ENCODE measurements at places on chromosomes 1 and 21.

- DNase-seq = no peak
Measured at GRCh38 chr21:34520764-34521508, 8.9 kb upstream of the KCNE1 start.

DNA sequence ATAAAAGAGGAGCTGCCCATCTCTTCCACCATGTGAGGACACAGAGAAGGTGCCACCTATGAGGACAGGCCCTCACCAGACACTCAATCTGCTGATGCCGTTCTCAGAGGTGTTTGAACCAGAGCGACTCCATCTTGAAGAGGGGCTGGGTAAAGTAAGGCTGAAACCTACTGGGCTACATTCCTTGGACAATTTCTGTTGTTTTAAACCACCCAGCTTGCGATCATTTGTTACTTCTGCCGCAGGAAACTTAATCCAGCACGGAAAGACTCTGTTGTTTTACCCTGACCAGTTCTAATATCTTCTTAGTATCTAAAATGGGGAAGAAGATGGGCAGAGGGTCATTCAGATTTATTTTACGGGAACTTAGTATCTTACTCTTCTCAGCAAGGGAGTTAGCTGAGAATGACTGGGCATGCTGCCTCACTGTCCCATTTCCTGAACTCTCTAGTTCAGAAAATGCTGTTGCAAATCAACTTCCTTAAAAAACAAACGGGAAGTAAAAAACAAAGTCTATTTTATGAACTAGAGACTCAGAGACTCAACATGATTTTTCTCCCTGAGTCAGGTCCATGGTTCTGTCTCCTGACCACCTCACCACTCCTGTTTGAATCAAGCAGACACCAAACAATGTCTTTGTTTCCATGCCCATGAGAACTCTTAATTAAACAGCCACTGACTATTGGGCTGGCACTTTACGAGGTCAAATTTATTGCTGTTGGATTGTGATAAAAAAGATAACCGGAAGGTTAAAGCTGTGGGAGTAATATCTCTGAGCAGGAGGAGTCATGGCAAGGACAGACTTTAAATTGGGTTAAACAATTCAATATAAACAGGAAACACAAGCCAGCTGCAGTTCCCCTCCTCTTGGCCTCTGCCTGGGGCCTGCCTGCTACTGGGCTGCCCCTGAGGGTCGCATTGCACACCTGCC, 23.8 kb upstream of the IFNAR1 start:
- DNase-seq = no peak

- DNase-seq = peak; percentile 33
Measured at GRCh38 chr1:219533280-219533679, 79.6 kb downstream of the ZC3H11B start.

DNA sequence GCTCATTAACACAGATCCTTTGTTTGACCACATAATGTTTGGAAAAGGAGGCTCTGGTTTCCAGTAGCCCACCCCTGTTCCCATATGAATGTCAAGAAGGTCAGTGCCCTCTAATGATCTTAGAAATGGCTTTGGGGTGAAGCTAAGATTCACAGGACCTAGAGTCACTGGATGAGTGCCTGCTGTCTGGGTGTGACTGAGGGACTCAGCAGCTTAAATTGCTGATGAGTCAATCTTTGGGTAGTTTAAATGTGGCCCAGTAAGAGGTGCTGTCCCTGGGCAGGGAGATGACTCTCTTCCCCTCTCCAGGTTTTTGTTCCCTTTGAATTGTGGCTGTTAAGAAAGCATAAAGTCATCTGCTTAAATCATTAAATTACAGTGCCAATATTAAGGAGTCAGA, 50.6 kb downstream of the L1TD1 start:
- DNase-seq = no peak

GRCh38 chr1:234662148-234662547, 52.2 kb upstream of the IRF2BP2 start:
- DNase-seq = no peak

GRCh38 chr21:39095681-39096080, 87.6 kb downstream of the PSMG1 start:
- no peak for DNase-seq

All from astrocyte of the hippocampus (primary cell).